NCI-H524 (cell line): ENCODE measurements at places on chromosomes 3 and 15.
A peak's percentile ranks its signal among the peaks of the same experiment; 100 is the strongest.

GRCh38 chr3:53702776-53703530 lies 143.3 kb downstream of the CHDH start:
- DNase-seq = peak; percentile 78

DNA sequence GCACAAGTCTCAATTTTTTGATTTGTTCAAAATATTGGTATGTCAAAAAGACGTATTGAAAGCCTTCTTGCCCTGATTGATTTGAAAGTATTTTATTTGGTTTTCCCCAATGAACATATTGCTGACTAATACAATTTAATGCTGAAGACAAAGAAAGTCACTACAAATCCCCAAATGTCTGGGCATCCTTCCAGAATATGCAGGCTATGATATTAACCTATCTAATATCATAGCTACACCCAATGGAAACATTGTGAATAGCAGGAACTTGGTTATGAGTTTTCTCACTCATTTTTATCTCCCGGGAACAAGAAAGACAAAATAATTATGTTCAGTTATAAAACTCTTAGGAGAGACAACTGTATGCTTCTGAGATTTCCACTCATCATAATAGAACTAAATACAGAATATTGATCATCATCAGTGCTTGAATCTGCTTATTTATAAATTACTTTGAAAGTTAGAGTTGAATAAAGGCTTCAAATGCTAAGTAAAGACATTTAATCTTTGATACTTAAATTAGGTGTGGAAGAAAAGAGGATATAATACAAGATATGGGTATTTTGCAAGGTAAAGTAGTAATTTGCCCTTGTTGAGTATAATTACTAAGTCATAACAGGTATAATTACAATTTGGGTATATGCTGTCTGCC lies 483.9 kb downstream of the RBMS3 start:
- DNase-seq = peak; percentile 69

GRCh38 chr15:62506217-62506805 lies 341.2 kb upstream of the C2CD4B start:
- no peak for DNase-seq

DNA sequence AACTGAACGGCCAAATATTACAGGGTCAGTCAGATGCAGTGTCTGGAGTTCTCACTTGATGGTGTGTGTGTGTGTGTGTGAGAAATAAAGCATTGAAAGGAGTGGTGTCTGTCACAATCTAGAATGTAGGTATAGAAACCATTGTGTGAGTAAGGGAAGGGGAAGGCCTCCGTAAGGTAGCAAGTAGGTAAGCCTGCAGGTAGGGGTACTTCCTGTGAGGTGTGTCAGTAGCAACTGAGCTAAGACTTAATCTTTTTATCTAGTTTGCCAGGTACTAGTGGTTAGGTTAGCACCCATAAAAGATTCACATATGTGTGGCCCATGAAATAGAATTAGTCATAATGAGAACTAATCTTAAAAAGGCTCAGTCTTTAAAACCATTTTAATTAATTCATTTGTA lies 1517.8 kb downstream of the SI start:
- DNase-seq = no peak

- DNase-seq = no peak
These were observed 233.3 kb downstream of the UACA start for GRCh38 chr15:70530017-70530499.

- DNase-seq = no peak
These were observed 57.2 kb downstream of the GPR156 start for GRCh38 chr3:120227710-120228347.
